ENCODE measurements at places on chromosomes 3 and 15.

- DNase-seq, result no peak
Measured at GRCh38 chr15:92541291-92542200, 114.0 kb downstream of the FAM174B start.

GRCh38 chr3:28949580-28949979 lies 331.3 kb upstream of the RBMS3 start:
- DNase-seq, result no peak

GRCh38 chr3:71510510-71510909 lies 73.0 kb downstream of the FOXP1 start:
- no peak for DNase-seq

DNA sequence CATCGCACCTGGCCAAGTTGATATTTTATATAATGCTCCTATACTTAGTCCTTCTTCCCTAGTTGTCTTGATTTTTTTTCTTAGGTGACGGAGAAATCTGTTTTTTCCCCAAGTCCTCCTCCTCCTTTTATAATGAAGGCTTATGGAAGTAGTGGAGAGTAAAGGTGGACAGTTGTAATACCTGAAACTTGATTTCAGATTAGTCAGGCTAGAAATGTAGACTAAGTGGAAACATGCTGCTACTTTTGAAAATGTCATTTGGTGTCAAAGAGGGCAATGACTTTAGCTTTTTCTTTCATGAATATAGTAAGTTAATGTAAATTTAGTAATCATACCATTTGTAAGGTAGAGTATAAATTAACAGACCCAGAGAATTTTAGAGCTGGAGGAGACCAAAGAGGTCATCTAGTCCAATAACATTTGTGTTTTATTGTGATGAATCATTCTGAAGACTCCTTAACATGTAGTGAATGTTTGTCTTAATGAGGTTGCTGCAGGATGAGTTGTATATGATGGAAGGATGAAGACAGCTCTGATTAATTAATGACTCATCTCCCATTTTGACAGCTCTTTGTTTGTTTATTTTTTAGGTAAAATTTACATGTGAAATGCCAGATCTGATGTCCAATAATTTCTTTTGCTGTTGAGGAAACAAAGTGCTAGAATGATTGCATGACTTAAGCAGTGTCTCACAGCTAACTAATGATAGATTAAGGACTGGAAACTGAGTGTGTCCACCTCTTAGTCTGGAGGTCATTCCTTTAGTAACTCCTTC lies 8.7 kb downstream of the CTDSPL2 start:
- no peak for DNase-seq

DNA sequence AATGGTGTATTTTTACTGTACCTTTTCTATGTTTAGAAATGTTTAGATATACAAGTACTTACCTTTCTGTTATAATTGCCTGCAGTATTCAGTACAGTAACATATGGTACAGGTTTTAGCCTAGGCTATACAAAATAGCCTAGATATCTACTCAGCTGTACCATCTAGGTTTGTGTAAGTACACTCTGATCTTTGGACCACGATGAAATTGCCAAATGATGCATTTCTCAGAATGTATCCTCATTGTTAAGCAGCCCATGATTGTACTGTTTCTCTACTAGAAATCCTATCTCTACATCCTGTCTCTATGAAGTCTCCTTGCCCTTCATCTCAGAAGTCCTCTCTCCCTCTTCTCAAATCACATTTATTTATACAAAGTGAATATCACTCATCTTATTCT lies 32.8 kb upstream of the ZCWPW2 start:
- DNase-seq, result no peak

- DNase-seq, result peak; percentile 25
Measured at GRCh38 chr3:119627461-119627860, 29.8 kb downstream of the PLA1A start.

DNA sequence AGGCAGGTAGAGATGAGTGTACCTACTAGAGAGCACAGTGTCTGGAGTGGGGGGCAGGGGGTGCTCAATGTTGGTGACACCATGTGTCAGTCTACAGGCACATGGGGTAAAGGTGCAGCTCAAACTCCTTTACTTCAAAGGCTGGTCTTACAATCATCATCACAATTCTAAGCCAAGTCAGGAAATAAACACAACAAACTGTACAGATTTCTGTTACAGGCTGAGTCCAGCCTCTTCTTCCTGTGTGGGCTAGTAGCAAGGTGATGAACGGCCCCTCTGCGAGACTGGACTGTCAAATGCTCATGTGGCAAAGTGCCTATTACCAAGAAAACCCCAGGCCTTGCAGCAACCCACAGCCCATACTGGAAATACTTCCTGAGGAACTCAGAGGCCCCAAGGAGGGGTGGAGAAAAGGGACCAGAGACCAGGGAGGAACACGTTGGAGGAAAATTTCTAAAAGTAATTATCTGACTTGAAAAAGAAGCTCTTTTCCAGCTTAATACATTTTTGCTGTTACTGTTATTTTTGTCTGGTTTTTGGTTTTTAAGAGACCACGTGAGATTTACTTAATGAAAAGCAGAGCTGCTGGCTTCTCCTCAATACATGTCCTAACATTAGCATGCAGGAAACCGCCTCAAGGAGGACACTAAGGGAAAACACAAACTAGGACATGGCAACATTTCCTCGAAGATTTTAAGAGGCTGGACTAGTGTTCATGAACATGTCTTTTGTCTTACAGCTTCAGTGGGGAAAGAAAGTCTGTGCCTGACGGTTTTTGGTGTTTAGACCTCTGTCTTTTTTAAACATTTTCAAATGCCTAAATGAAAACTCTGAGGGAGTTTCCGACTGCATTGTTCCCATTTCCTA lies 29.5 kb downstream of the TBC1D2B start:
- DNase-seq, result no peak

DNA sequence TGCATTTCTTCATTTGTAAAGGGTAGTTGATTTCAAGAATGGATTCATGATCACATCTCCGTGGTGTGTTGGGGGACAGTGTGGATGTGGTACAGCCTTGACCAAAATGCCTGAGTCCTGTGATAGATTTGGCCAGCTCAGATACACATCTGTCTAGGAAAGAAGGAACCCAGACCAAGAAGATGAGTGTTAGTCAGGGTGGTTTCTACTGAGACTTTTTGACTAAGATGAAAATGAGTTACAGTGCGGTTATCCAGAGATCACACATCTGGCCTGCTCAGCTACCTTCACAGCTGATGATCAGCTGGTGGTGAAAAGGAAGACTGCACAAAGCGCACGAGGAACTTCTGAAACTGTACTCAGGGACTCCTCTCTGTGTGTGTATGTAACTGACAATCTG lies 68.0 kb downstream of the FNDC3B start:
- DNase-seq, result peak; percentile 71

- DNase-seq, result no peak
Measured at GRCh38 chr15:78989701-78990240, 44.9 kb upstream of the CTSH start.

GRCh38 chr15:78034495-78035191 lies 42.9 kb downstream of the TBC1D2B start:
- peak; percentile 90 for DNase-seq

DNA sequence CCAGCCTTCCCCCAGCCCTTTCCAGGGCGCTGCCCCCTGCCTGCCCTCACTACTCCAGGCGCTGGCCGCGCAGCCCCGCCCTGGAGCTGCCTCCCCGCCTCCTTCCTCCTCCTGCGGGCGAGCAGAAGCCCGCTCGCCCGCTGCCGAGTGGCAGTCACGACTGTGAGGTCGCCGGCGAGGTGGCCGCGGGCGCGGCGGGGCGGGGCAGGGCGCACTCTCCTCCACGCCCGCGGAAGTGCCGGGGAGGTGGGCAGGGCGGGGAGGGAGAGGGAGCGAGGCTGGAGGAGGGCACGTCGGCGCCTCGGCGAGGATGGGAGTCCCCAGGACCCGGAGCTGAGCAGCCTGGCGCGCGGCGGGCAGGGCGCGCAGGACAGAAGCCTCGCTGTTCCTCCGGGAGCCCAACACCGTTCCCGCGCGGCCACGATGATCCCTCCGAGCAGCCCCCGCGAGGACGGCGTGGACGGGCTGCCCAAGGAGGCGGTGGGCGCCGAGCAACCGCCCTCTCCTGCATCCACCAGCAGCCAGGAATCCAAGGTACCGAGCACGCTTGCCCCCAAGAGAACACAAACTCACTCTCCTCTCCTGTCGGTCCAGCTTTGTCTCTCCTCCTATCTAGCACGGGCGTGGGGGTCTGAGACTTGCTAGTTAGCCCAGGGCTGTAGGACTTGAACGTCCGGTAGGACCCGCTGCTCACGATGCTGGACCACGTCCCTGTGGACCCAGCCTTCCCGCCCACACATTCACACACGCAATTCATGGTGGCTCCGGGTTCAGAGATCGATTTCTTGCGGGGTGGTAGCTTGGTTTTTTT lies at the start of gene STAC:
Gene STAC (plus strand): TSS at position 284 of the 811 bp plus-strand sequence. CDS start 140 bp downstream, at position 424.
- DNase-seq, result peak; percentile 8

DNA sequence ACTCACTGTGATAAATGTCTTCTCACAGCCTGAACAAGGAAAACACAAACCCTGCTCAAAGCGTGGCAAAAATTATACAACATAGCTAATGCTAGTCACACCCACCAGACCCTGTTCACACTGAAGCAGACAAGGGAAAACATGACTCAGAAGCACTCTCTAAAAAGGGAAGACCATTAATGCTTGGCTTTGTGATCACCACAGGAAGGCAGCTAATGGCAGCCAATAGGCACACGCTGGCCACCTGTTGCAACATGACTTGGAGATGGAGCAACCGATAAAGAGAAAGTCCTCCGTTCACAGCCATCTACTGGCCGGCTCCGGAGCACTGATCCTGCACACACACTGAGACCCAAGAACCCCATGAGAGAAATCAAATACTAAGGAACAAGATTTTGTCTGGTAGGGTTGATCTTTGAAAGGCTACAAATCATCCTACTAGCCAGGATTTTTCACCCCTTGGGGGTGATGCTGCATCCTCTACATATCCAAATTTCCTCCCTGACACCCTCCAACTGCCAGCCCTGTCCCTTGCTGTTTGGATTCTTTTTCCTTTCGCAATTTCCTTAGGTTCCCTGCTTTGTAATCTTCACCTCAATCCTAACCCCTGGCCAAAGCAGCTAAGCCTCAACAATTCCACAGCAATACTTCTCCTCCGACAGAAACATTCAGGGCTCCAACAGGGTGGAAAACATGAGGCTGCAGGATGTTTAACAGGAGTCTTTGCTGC lies 3.2 kb downstream of the ZXDC start:
- peak; percentile 8 for DNase-seq

DNA sequence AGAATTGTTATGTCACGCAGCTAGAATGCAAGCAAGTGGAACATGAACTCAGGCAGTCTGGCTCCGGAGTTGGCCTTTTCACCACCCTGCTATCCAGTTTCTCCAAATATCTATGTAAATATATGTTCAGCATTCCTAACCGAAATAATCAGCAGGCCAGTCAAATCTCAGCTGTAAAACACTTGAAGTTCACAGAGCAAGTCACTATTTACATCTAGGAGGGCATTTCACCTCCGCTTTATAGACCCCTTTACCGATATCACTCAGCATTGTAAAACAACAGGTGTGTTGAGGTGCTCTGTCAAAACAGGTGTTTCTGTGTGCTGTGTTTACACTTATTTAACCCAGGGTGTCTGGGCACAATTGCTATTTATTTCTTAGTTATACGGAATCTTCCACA lies 12.2 kb upstream of the HES1 start:
- no peak for DNase-seq

DNA sequence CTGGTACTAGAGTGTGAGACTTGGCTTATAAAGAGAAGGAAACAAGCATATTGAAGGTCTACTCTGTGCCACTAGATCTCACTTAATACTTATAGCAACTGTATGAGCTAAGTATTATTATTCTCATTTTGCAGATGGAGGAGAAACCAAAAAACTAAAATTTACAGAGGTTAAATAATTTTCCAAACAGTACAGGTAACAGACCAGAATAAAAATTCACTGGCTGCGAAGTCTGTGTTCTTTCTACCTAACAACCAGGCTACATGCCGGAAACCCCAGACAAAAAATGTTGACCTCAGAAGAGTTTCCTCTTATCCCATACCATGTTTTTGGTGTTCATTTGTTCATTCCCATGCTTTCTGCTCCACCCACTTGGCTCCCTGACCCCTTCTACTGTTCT lies 46.6 kb downstream of the CMSS1 start:
- DNase-seq, result no peak

DNA sequence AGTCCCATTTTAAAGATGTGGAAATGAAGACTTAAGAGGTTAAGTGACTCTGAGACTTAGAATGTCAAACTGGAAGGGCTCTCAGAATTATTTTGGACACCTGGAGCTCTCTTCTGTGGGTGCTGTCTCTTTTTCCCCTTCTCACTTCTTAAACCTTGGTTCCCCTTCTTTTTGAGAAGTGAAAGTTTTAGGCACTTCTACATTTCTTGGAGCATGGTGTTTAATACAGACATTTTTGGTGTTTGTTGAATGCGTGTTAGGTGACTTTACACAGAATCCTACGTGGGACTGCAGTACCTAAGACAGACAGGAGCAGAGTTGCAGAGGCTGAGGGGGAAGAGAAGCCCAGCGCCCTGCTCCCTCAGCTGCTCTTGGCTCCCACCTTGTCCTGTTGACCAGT lies 133.3 kb downstream of the MDFIC2 start:
- no peak for DNase-seq

DNA sequence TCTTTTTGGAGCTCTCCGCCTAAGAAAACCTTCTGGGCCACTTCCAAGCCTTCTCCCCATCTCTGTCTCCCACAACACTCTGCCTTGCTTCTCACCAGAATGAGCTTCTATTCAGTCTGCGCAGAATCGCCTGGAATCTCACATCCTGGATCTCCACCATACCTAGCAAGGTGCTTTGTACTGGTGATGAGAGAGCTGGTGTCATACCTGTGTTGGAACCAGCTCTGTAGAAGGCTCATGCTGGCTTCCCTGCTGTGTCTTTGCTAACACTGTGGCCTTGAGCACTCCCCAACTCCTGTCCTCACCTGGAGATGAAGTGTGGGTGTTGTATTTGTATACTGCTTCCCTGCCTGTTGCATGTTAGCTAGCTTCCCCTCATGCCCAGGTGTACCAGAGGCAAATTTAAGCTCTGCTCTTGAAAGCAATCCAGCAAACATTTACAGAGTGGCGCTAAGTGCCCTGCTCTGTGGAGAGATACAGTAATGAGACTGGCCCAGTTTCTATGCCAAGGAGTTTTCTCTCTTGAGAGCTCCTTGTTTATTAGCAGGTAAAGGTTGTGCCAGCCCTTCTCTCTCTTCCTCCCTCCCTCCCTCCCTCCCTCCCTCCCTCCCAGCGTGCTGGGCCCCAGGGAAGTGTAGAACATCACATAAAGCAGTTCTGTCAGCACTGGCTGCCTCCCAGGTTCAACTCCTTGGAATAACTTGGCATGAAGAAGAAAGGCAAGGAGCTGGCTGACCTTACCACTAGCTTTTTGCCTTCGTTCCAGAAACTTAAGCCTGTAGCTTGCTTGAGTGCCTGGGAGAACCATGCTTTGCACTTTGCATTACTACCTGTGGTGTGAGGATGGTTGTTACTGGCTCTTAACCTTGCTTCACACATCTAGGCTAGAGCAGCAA lies 54.9 kb downstream of the TRIM71 start:
- DNase-seq, result no peak

All from activated CD4-positive, alpha-beta T cell treated with anti-CD3 and anti-CD28 coated beads for 48 hours (primary cell).